ENCODE measurements at places on chromosomes 11 and 22.
A peak's percentile ranks its signal among the peaks of the same experiment; 100 is the strongest.

- no peak for DNase-seq
Measured at GRCh38 chr11:122745111-122745510, 89.6 kb downstream of the UBASH3B start.

DNA sequence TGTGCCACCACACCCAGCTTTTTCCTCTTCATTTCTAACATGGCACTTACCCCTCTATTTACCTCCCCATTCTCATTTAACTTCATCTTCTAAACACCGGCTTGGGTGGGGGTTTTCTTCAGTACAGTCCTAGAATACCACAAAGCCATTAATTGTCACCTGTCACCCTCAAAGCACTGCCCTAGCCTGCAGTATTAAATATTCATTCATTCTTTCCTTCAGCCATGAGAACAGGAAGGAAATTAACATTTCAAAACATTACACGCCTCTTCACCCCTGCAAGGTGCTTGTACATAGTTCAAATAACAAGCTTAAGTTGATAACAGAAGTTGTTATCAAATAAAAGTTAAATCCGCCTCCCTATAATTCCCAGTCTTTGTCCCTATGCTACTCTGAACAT, 10.7 kb upstream of the VPS37C start:
- no peak for DNase-seq

- no peak for DNase-seq
Measured at GRCh38 chr11:80118073-80118472, 677.2 kb upstream of the TENM4 start.

DNA sequence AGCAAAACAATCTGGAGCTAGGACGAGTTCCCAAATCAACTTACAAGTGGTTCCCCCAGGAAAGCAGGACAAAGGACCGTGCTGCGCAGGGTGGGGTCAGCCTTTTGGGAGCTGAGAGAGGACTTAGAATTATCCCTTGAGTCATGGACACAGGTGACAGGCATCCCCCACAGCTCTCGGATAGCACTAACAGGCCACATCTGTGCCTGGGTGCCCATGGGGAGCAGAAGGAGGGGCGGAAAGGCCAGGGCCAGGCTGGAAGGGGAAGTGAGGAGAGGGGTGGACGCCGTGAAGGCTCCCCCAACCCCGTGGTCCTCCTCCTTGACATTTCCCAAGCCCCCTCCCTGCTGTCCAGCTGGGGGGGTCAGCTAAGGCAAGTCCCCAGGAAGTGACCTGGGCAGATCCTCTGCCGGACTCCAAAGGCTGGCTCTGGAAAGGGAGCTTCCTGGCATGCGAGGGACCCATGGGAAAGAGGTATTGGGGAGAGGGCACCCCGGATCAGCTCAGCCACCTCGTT, 31.6 kb upstream of the A4GALT start:
- DNase-seq = no peak

- peak; percentile 71 for DNase-seq
Measured at GRCh38 chr11:72443016-72443415, 8.7 kb upstream of the CLPB start.

- no peak for DNase-seq
Measured at GRCh38 chr22:49617866-49618676, 209.6 kb downstream of the BRD1 start.

GRCh38 chr22:43351966-43352345, 8.8 kb upstream of the SCUBE1 start:
- DNase-seq = no peak

DNA sequence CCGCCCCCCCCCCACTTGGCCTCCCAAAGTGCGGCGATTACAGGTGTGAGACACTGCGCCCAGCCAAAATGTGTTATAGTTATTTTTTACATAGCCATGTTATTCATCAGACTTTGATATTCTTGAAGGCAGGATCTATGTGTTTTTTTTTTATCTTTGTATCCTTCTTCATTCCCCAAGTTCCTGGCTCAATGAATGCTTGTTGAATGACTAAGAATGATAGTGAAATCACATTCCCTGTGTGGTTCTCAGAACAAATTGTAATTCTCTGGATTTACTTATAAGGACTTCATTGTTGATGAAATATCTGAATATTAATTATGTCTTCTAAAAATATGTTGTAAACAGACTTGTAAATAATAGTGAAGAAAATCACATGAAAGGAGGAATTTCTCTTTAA, 33.5 kb downstream of the MMP7 start:
- DNase-seq = peak; percentile 55

DNA sequence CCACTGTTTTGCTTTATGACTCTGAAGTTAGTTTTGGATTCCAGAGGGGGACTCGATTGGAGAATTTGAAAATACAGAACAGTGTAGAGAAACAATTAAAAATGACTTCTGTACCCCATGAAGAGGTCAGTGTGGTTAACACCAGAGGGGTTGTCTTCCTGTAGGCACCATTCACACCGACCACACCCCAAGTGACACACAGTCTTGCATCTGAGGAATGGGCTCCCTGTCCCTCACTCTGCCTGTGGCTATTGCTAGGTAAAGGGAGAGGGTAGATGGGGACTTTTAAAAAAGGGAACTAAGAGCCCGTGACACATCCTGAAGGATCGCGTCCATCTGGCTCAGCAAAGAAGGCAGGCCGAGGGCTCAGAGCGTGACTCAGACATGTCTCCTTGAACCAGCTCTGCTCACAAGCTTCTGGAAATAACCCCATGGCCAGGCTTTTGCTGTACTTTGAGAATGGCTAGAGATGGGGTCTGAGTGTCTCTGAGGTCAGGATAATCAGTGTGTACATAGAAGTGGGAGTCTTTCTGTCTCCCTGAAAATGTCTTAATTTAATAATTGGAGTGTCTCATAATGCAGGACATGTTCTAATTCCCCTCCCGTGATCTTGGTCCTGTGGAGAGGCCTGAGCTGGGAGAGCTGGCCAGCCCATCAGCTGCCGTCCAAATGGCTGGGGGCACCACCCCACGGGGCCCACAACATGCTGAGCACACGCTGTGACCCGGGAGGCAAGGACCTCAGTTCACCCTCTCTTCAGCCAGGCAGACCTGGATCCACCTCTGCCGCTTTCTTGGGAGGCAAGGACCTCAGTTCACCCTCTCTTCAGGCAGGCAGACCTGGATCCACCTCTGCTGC, 39.3 kb downstream of the SGSM1 start:
- DNase-seq = peak; percentile 83

GRCh38 chr11:20037396-20038153, 122.7 kb downstream of the DBX1 start:
- DNase-seq = no peak

DNA sequence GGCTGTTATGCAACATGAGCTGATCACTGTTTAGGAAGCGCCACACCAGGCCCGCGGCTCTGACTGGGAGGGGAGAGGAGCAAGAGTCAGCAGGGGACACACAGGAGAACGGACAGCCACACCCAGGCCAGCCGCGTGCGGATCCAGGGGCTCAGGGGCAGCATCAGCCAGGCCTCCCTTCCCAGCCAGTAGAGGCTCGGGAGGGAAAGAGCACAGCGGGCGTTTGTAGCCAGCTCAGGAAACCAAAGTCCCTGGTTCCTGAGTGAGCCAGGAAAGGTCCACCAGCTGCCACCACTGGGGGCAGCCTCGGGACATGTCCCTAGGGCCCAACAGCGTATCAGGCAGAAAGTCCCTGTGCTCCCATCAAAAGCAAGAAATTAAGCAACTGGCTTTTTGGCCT, 71.8 kb upstream of the PITPNB start:
- peak; percentile 68 for DNase-seq

DNA sequence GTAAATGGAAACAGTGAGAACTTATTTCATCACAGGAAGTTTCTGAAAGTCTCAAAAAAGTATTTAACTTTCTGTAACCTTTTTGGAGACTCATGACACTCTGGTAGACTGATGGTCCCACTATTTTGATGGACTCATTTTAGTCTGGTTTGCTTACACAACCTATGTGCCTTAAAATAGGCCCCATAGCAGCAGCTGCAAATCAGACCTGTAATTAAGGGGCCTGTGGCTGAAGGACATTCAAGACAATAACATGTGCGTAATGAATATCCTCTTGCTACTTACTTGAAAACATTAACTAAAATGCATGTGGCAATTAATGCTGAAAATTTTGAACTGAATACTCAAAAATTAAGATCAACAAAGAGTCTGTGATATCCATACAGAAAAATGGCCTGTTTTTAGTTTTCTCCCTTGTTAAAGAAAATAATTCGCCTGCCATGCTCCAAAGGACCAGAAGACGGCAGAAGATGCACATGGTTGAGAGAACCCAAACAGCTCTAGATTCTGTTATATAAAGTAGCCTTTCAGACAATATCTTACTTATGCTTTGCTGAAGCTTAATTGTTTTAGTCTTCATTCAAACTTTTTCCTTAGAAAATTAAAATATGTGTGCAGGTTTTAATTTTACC, 568.5 kb downstream of the KCNA4 start:
- DNase-seq = peak; percentile 65

GRCh38 chr11:60913793-60914632, at the start of gene TMEM109:
Gene TMEM109 (plus strand): TSS chr11:60914158. CDS start chr11:60919694, 5,536 bp downstream.
- peak; percentile 93 for DNase-seq

- peak; percentile 34 for DNase-seq
Measured at GRCh38 chr11:26483108-26483507, 89.0 kb downstream of the MUC15 start.

GRCh38 chr11:69373251-69373635, 79.3 kb downstream of the MYEOV start:
- no peak for DNase-seq

DNA sequence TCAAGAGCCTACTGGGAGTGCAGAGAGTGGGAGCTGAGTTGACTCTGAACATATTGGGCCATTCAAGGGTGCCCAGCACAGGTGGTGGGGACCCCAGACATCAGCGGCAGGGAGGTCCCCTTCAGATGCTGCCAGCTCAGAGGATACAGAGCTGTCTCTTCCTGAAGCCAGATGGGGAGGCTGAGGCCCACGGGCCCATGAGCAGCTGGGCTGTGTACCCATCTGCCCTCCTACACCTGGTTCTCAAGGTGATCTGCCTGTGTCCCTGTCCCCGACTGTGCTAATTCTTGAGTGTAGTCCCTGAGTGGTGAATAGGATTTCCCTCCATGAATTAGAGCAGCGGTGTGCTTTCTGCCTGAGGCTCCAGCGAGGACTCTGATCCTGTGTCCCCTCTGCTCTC, 76.3 kb downstream of the MICAL2 start:
- no peak for DNase-seq

GRCh38 chr22:43237280-43237679, 50.3 kb upstream of the TTLL12 start:
- no peak for DNase-seq

GRCh38 chr11:17803754-17804334, 69.3 kb downstream of the KCNC1 start:
- DNase-seq = no peak

- peak; percentile 38 for DNase-seq
Measured at GRCh38 chr11:120707098-120707497, 195.6 kb downstream of the GRIK4 start.

DNA sequence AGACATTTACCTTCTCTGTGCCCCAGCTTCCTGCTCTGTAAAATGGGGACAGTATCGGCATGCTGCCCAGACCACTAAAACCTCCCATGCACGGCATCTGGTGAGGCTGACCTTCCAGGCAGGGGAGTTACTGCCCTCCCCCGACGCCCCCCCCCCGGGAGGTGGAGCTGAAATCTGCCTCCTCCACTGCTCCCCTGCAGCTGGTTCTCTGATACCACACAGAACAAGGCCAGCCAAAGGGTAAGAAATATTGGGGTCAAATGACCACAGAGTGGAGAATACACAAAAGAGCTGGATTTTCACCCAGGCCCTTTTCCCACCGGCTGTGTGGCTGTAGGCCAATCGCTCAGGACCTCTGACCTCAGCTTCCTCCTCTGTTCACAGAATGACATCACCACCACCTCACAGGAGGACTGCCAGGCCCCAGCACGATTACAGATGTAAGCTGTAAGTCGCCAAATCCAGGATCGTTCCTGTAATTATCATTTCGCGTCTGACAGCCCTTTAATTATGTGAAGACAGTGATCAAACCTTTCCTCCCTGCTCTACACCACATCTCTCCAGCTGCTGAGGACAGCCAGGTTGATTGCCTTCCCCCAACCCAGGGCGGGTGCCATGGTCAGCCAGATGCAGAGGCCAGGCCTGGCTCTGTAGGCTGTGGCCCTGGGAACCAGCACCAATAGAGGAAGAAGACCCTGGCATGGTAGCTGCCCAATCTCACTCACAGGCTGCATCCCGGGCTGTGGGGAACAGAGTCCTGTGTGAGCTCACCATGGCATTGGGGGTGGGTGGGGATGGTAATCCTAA, 35.7 kb upstream of the KLHL35 start:
- peak; percentile 41 for DNase-seq

DNA sequence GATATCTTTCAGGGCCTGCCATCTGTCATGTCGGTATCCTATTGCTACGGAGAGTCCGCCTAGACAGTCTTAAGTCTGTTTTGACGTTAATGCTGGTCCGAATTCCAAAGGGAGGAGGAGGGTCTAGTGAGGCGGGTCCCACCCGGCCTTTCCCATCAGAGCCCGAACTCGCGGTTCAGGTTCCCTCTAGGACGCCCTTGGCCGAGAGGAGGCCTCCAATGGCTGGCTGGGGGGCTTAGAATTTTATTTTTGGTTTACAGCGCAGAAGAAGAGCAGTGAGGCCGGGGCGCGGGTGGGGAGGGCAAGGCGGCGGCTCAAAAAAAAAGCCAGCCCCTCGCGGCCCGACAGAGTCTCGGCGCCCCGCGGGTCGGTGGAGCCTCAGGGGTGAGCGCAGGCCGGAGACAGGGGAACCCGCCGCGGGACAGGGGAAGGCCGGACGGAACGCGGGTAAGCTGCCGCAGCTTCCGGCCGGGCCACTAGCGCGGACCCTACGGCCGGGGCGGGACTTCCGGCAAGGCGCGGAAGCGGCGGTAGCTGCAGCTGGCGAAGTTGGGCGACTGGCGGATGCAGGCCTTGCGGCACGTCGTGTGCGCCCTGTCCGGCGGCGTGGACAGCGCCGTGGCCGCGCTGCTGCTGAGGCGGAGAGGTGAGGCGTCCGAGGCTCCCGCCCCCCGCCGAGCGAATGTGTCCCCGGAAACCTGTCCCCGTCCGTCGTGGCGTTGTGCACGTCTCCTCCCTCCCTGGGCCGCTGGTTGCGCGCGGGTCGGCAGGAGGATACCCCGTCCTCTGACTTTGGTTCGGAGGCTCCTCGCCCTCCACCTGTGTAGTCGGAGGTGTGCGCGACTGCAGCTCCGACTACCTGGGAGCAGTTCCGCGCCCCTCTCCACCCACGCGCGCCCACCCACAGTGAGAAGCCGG, at the start of gene TRMU:
Gene TRMU (plus strand): TSS at position 514 of the 918 bp plus-strand sequence. CDS start 51 bp downstream, at position 565.
- peak; percentile 96 for DNase-seq

DNA sequence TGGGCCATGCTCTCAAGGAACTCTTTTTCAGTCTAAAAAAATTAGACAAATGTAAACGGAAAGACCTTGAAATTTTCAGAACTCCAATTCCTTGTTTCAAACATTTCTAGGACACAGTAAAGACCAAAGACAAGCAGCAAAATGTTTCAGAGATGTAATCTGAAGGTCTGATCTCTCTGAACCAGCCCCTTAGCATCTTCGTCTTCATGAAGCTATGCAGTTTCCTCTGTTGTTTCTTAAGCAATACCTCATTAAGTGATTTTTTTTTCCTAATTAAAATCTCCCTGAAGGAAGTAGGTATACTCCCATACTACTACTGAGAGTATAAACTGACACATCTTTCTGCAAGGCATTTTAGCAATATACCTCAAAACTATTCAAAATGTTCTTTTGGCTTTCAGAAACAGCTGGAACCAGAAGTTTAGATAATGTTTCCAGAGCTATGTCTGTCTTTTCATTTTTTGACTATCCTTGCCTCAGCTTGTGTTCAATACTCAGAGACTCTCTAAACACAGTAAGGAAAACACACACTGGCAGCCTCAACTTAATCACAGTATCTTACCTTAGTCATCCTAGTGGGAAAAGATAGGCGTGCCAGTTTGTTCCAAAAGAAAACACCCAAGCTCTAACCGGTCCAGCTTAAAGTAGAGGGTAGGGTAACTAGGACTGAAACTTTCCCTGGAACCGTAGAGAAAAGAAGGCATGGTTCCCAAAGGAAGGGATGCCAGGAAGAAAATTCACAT, 25.1 kb downstream of the SBF2 start:
- peak; percentile 49 for DNase-seq

GRCh38 chr22:22203048-22203971, 41.3 kb upstream of the VPREB1 start:
- DNase-seq = no peak

Data from GM23248 (cell line).